ENCODE measurements at places on chromosomes 3 and 15. TPM values are rescaled to one million over a fixed set of nuclear protein-coding genes. Genes with fewer than 3 reads are reported as not detected.

DCLK3 gene
- not detected for total RNA-seq

GRCh38 chr3:152650177-152650576, 184.8 kb upstream of the P2RY1 start:
- H3K4me1 ChIP-seq = no peaks in the 10 kb centered on the region
- H3K27me3 ChIP-seq = no peaks in the 10 kb centered on the region
- H3K4me3 ChIP-seq = no peak overlapping the region
- H3K27ac ChIP-seq = no peak overlapping the region
- H3K36me3 ChIP-seq = no peaks in the 10 kb centered on the region

DNA sequence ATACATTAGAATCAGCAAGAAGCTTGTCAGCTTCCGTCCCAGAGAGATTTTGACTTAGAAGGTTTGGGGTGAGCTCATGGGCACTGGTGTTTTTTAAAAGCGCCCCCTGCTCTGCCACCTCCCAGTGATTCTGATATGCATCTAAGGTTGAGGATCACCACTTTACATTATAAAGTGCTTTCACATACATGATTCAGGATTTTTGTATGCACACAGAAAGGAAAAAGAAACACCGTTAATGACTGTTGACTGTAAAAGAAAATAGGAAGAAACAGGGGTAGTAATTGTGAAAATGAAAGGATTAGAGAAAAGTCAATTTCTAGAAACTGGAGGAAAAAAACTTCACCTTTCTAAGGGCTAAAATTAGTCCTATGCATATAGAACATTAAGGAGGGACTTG, 104.9 kb upstream of the ZBED2 start:
- no peak overlapping the region for H3K27ac ChIP-seq
- H3K4me3 ChIP-seq = no peak overlapping the region
- no peaks in the 10 kb centered on the region for H3K27me3 ChIP-seq
- H3K4me1 ChIP-seq = peaks cover 23% of the 10 kb centered on the region
- H3K36me3 ChIP-seq = no peaks in the 10 kb centered on the region

RYR3 gene
- total RNA-seq = not detected

SLC9C1 gene
- 0.79 TPM for total RNA-seq

DNA sequence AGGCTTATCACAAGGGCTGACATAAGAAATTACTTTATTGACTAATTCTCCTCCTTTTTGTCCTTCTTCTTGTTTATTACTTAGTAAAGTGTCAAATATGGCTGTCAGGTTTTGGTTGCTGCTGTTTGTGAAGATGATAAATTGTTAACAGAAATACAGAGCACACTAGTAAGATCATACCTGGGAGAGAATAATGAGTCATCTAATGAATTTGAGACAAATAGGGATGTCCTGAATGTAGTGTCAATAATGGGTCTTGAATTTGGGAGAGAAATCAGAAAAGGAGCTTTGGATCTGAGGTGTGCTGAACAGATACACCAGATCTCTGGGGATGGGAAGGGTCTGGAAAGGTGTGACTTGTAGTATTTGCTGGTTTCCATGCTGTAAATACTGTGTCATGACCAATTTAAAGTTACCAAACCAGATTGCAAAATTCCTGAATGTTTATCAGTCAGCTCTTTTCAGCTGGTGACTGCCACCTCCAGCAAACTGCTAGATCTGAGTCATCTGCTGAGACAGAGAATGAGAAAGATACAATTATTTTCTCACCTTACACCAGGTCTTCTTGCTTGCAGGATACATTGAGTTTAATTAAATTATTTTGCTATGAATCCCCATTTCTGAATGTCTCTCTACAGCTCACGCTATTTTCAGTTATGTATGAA, 76.7 kb upstream of the SATB1 start:
- H3K36me3 ChIP-seq = no peaks in the 10 kb centered on the region
- no peaks in the 10 kb centered on the region for H3K4me1 ChIP-seq
- H3K4me3 ChIP-seq = no peak overlapping the region
- no peak overlapping the region for H3K27ac ChIP-seq

DNA sequence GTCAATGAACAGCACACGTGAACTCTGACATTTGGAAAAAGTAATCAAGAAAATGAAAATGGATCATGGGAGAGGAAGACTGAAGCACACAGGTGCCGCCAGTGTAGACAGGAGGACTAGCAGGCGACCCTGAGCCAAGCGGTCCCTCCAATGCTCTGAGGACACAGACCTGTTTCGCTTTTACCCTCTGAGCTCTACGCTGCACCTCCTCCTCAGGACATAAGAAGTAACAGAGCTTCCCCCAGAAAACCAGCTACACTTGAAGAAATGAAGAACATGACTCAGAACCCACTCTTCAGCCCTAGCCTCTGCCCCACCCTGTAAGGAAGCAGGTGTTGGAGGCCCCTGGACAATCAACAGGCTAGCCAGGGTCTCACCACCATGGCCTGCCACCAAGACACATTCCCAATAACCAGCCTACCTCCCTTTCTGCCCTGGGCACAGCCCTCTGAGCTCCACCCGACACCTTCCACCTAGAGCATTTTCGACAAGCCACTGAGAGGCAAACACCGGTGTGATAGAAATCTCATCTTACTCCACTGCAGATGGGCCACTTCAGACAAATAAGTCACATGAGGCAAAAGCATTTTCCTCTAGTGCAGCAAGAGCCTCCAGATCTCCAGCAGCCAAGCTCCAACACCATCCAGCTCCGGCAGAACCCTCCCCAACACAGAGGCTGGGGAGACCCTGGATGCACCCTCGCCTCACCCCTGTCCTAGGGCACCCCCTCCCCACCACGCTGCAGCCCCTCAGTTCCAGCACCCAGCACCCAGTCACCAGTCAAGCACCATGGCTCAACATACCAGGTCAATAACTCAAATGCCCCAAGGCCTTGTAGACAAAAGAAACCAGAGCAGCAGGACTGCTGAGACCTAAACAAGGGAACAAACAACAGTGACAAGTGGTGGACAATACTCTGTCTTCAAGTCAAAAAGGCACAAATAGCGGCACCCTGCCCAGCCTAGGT, 11.4 kb downstream of the FAM174B start:
- H3K4me1 ChIP-seq = no peaks in the 10 kb centered on the region
- no peaks in the 10 kb centered on the region for H3K36me3 ChIP-seq
- no peak overlapping the region for H3K4me3 ChIP-seq
- DNase-seq = no peak

TWF2 gene
- total RNA-seq = 100 TPM
